GDM1 (cell line): ENCODE measurements at places on chromosomes 1 and 21.

DNA sequence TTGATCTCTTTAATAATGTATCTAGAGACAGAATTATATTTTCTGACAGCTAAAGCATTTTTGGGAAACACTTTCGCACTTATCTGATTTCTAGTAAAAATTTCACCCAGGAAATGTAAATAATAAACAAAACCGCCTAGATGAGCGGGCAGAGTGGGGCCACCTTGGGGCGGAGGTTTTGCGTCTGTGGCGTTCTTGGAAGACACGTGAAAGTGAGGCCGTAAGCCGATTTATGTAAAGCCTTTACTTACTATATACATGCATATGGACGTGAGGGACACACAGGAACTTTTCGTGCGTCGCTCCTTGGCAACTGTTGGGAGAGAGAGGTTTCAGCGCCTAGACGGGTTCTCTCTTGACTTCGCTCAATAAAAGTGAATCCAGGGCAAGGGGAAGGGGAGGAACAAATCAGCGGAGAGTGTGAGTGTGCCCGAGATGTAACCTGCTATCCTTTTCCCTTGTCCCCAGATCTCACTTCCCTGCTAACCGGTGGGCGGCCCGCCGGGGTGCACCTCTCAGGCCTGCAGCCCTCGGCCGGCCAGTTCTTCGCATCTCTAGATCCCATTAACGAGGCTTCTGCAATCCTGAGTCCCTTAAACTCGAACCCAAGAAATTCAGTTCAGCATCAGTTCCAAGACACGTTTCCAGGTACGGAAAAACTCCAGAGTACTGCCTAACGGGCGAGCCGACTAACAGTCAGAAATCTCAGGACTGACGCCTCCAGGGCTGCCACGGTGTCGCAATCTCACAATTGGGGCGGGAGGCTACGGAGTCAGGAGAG is 1.7 kb downstream of the HLX start:
- no peak for DNase-seq

- no peak for DNase-seq
Observed at GRCh38 chr1:244945109-244945671, 80.8 kb upstream of the HNRNPU start.

DNA sequence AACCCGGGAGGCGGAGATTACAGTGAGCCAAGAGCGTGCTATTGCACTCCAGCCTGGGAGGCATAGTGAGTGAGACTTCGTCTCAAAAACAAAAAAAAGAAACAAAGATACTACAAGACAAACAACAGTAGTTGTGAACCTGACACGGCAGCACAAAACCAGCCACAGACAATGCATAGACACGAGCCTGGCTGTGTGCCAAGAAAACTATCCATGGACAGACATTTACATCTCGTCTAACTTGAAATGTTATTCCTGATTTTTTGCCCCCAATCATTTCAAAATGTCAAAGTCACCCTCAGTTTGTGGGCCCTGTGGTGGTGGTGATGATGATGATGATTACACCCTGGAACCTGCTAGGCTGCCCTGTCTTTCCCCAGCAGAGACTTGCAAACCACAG is 6.3 kb downstream of the KLHL21 start:
- no peak for DNase-seq

DNA sequence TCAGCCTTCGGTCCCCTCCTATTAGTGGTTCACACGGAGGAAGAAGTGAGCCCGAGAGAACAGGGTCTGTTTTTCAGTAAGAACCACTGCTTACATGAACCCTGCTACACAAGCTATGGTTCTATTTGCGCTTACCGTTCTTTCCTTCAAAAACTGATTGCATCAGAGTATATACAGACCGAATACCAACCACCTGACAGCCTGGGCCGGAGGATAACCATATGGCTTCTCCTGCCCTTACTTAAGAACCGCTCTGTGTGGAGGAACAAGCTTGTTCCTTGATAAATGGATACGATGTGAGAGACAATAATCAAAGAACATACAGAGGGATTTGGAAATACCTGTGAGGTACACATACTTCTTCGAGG is 1.1 kb upstream of the KCNT2 start:
- DNase-seq, result no peak

DNA sequence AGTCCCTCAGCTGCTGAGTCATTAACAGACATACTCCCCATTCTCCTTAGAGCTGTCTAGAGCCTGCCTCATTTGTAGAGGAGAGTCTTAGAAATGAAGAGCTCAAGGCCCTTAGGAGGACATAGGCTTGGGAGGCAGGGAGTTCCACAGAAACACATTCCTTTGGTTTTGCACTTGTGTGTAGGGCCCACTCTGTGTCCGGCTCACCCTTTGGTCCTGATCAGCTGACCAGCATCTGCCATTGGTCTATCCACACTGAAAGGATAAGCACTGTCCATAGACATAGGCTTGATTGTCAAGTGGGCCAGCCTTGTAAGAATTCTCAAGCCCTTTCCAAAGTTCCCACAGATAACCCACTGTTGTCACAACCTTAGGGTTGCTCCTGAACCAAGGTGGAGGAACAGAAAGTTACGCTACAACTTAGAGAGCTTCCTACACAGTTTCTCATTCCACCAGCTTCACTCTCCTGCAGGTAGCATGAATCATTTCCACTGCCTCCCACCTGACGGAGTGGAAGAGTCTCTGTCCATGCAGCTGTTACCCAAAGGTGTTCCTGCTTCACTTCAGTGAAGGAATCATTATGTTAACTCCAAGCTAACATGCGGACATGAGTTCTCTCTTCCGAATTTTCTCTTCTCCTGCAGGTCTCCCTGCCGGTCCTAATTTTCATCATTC is 96.1 kb downstream of the TNFSF18 start:
- no peak for DNase-seq

GRCh38 chr1:4634793-4635406 is 19.5 kb upstream of the AJAP1 start:
- no peak for DNase-seq

DNA sequence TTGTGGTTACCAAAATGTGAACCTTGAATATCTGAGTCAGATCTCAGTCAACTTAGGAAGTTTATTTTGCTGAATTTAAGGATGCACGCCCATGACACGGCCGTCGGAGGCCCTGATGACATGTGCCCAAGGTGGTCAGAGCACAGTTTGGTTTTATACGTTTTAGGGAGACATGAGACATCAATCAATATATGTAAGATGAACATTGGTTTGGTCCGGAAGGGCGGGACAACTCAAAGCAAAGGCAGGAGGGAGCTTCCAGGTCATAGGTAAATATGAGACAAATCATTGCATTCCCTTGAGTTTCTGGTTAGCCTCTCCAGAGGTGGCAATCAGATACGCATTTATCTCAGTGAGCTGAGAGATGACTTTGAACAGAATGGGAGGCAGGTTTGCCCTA is 1.0 kb upstream of the PRMT2 start:
- no peak for DNase-seq
